ENCODE measurements at places on chromosomes 12 and 14.

GRCh38 chr14:74608959-74609611, 3.0 kb downstream of the LTBP2 start:
- DNase-seq: peak; percentile 73

- DNase-seq: peak; percentile 12
Measured at GRCh38 chr12:14216405-14217294, 148.8 kb upstream of the ATF7IP start.

GRCh38 chr14:61877035-61877390, 114.8 kb downstream of the SNAPC1 start:
- no peak for DNase-seq

DNA sequence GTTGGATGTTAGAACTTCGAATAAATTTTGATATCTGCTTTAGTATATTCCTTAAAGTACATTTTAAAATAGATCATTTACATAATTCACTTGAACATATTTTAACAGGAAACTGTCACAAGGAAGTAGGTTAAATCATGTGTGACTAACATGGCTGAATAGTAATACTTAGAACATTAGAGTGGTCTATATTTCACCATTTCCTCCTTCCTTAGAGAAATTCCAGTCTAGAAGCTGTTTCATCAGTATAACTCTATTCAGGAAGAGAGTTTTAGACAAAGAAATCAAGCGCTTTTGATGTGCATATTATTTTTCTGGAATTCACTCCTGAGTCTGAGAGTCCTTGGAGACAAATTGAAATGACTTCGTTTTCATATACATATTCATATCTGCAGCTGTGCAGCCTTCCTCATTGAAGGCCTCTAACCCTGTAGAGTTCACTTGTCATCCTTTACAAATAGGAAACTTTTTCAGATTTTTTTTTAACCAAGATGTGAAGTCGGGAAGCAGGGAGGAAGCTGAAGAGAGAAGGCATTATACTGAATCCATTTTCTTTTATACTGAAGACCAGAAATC, 28.4 kb downstream of the IRAK3 start:
- no peak for DNase-seq

DNA sequence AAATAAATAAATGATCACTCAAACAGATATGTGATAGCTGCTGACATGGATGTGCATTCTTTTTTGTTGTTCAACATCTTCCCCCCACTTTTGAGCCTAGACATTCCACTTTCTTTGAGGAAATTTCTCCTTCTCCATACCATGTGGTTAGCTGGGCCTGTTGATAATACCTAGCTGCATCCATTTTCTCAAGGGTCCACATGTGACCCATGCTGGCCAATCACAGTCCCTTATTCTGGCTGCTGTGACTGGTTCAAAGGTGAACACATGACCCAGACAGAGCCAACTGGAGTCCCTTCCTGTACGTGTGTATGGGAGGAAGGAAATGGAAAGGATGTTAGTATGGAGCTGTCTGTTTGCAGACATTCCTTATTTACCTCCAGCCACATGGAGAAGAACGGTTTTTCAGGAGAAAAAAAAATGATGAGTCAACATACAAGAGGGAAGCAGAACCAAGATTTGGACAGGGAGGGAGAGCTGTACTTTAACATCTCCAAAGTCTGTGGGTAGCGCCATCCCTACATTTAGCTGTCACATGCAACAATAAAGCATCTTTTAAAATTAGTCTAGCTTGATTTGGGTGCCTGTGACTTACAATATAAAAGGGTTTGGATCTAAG, 391.7 kb upstream of the TBX3 start:
- DNase-seq: no peak

GRCh38 chr12:98402091-98402490, 113.3 kb upstream of the TMPO start:
- no peak for DNase-seq

DNA sequence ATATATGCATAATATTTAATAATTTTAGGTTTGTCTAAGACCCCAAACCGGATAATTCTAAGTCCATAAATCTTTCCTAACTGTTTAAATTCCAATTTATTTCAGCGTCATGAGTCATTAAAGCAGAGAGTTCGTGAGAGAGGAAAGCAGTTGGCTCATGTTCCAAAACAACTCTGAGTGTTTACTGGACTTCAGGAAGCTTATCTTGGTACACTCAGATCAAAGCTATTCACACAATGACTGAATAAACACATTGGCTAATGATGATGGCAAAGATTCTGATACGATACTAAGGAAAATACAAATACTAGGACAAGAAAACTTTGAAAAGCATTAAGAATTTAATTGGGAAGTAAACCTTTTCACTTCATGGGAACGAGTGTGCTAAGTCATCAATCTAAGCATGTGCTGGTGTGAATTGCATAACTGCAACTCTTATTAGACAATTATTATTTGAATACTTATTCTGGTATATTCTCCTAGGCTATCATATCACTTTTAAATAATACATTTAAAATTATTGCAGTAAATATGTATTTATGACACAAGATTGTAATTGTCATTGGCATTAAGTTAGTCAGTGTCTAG, 34.8 kb upstream of the CLEC14A start:
- DNase-seq: peak; percentile 64

DNA sequence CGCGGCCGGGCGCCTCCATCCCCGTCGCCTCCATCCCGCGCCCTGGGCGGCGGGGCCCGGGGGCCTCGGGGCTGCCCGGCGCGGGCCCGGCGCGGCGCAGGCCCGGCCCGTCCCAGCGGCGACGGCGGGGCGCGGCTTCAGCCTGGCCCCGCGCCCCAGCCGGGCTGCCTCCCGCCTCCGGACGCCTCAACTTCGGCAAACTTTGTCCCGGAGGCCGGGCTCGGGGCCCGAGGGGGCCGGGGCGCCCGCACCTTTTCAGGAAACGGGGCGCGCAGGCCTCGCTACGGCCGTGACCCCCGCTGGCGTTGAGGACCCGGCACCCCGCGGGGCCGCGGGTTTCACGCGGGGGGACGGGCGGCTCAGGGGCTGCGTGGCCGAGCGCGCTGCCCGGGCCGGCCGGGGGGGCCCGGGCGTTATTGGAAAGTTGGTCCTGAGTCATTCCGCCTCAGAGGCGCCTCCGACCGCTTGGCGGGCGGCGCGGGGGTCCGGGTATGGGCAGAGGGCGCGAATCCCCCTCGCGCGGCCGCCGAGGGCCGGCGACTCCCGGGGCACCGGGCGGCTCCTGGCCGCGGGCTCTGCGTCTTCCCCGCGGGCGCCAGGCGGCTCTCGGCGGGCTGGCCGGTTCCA, 575 bp downstream of the TRAF3 start:
- DNase-seq: peak; percentile 84

GRCh38 chr14:23951590-23952201, 1.9 kb upstream of the DHRS4 start:
- DNase-seq: no peak

DNA sequence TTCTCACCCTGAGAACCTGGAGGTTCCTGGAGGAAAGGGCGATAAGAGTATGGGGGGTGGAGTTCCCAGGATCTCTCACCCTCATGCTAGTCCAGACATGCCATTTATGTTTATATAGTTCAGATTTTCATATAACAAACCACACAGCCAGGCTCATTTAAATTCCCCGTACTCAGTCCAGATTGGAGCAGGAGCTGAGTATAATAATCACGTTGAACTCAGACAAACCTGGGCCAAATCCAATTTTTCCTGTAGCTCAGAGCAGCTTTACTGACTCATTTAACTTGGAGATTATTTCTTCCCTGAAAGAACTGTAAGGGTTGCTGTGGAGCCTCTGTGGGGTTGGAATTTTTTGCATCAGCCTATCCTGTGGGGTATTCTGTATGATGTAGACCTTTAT, 660.8 kb downstream of the TMEM121 start:
- no peak for DNase-seq

DNA sequence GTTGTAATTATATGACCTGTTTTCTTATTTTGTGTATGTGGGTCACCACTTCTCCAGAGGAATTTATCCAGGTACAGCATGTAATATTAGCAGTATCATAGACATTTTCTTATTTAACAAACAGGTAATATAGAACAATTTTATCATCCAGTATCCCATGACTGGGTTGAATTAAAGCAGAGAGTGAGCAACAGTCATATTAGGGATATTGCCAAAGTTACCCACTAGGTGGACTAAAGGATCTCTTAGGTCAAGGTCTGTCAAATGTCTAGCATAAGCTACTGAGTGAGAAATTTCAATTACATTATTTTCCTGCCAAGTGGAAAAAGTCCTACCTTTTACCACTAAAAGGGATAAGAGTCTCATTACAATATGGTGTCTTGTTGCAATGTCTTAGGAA, 62.1 kb upstream of the TRIM9 start:
- DNase-seq: no peak

GRCh38 chr12:118603610-118604361, 227.4 kb downstream of the SUDS3 start:
- no peak for DNase-seq

GRCh38 chr12:119145367-119145766, 33.4 kb upstream of the HSPB8 start:
- no peak for DNase-seq

GRCh38 chr12:45914090-45914489, 76.3 kb downstream of the SCAF11 start:
- peak; percentile 76 for DNase-seq

DNA sequence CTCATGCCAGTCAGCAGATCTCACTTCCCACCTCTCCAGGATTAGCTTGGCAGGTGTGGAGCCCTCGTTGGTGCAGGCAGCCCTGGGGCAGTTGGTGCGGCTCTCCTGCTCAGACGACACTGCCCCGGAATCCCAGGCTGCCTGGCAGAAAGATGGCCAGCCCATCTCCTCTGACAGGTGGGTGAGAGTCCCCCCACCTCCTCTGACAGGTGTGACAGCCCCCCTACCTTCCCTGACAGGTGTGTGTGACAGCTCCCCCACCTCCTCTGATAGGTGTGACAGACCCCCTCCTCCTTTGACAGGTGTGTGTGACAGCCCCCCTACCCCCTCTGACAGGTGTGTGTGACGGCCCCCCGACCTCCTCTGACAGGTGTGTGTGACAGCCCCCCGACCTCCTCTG, 26.3 kb downstream of the PAPLN start:
- no peak for DNase-seq

Measured in GM03348 (cell line).